ENCODE measurements at places on chromosomes 5 and 9. TPM values are rescaled to one million over a fixed set of nuclear protein-coding genes. Genes with fewer than 3 reads are reported as not detected.

- DNase-seq, result no peak
Measured at GRCh38 chr5:30337084-30337573, 856.4 kb upstream of the CDH6 start.

GRCh38 chr5:56352808-56353590, 119.9 kb upstream of the ANKRD55 start:
- DNase-seq, result no peak

GRCh38 chr5:123156577-123157296, 67.7 kb downstream of the PRDM6 start:
- DNase-seq, result peak; percentile 22

DNA sequence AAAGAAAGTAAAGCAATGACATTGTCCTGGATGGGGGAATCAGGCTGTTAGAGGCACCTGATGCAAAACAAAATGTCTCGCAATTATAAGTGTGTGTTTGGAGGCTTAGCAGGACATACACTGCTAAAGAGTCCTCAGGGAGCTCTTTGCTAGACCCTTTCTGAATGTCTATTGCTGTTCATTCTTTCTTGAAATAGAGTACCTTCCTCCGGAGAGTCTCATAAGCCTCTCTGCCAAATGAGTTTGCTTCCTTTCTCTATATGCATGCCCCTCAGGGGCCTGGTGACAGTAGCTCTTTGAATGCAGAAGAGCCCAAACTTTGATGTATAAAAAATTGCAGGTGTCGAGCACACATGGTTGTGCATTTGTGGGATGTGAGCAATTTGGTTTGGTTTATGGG, 26.4 kb upstream of the ADAMTSL1 start:
- no peak for DNase-seq

GRCh38 chr5:40798801-40799210, 632 bp upstream of the PRKAA1 start:
- no peak for DNase-seq

DNA sequence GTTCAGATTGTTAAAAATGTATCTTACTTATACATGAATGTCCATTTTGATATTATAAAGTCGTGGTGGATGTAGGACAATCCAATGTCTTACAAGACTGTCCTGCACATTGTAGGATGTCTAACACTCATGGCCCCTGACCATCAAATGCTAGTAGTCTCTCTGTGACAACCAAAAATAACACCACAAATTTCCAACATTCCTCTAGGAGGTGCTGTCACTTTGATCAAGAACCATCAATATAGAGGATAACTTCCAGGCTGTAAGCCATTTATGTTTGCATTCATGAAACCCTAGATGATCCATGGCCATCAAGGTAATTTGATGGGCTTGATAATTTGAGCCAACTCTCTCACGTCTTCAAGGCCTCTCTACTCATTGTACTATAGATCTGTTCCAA, 20.5 kb upstream of the ZFR start:
- no peak for DNase-seq

DNA sequence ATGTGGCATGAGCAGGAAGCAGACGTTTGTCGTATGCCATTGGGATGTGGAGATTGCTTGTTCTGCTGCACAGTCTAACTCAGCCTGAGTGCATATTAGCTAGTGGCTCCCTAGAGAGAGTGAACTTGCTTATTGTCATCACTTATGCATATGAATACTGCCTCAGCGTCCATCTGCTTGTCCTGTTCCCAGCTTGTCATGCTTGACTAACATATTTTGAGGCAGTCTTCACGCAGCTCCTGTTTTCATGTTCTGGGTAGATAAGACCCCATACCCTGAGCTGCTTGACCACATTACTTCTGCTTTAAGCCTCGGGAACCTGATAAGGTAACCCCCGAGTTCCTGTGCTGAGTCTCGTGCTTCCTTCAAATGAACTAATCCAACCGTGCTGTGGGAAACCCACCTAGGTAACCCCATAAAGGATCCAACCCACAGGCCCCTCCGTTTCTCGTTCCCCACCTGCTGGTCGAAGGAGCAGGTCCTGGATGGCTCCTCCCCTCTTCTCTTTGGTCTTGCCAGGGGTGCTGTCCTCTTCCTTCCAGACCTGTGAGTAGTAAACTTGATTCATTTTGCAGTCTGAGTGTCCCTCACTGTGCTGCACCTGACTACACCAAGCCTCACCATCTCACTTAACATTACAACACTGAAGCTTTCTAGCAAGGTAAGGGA, 25.0 kb downstream of the ANKRD33B start:
- no peak for DNase-seq

DNA sequence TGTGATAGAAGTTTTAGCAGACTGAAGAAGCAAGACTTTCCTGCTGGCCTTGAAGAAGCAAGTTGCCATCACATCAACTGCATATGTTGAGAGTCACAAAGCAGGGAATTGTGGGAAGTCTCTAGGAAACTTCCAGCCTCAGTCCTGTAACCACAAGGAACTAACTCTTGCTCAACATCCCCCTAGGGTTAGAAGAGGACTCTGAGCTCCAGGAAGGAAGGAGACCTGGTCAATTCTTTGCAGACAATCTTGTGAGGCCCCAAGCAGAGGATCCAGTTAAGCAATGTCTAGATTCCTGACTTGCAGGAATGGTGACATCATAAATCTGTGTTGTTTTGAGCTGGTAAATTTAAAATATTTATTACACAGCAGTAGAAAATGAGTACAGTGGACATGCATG, 18.6 kb upstream of the ZNF366 start:
- no peak for DNase-seq

- DNase-seq, result no peak
Measured at GRCh38 chr5:146291421-146292074, 47.1 kb upstream of the POU4F3 start.

DNA sequence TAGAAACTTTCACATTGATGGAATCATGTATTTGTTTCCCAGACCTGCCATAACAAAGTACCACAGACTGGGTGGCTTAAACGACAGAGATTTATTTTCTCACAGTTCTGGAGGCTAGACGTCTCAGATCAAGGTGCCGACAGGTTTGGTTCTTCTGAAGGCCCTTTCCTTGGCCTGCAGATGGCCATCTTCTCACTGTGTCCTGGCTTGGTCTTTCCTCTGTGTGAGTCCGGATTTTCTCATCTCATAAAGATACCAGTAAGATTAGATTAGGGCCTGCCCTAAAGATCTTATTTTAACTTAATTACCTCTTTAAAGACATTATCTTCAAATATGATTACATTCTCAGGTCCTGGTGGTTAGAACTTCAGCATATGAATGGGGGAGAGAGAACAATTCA, 5.8 kb downstream of the USP20 start:
- DNase-seq, result no peak

GRCh38 chr5:98460536-98460935, 312.9 kb upstream of the RGMB start:
- no peak for DNase-seq

DNA sequence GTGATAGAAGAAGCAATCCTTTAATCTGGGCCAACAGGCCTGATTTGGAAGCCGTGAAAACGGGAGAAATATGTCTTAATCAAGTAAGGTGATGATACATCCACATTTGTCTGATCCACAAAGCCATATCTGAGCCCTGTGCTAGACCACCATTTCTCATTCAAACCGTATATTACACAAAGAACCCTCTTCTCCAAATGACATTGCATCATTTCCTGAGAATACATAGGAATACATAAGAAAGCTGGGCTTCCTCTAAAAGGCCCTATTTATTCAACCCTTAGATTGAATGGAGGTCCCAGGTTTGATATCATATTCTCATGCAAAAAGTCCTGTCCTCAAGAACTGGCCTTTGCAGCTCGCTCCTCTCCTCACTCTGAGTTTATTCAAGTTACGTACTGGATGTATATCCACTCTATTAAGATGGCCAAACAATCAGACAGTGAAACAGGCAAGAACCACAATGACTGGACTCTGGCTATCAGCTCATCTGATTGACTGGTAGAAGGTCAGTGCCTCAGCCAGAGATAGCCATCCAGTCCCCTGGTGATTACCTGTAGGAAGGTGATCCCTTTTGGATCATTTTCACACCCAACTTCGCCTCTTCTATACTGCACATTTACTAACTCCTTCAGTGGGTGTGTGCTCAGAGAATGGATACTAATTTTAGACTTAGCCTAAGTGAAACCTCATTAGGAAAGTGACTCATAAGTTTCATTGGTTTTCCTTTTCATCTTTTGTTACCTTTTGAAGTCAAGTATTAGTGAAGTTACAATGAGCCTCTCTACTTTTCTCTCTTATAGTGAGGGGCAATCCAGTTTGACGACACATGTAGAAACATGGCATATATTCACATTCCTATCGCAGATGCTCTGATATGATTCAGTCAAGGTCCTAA, 167.6 kb upstream of the WWC1 start:
- DNase-seq, result no peak

OR5C1 gene
- not detected for total RNA-seq

PPP3R2 gene
- not detected for total RNA-seq

TNC gene
- 239 TPM for total RNA-seq

MOB3B gene
- total RNA-seq, result 15.6 TPM

ESM1 gene
- not detected for total RNA-seq

All from uterus (tissue), 4 donors.